ENCODE measurements at places on chromosomes 7 and 10. TPM values are rescaled to one million over a fixed set of nuclear protein-coding genes. Genes with fewer than 3 reads are reported as not detected.

Gene LRRN3
- total RNA-seq: 0.31 TPM

Gene NKX2-3
- not detected for total RNA-seq

Gene ZNF25
- 21.0 TPM for total RNA-seq

Gene GRID1
- 15.4 TPM for total RNA-seq

Gene PSD
- 1.9 TPM for total RNA-seq

Gene TAC1
- 5.9 TPM for total RNA-seq

All from sciatic nerve (tissue), 2 donors.